ENCODE measurements at places on chromosomes 4 and X. TPM values are rescaled to one million over a fixed set of nuclear protein-coding genes. Genes with fewer than 3 reads are reported as not detected.

GRCh38 chrX:27599928-27600327 lies 9.8 kb downstream of the DCAF8L2 start:
- DNase-seq = no peak

- DNase-seq = peak; percentile 5
Measured at GRCh38 chr4:180960743-180961401, 1282.3 kb upstream of the TENM3 start.

DNA sequence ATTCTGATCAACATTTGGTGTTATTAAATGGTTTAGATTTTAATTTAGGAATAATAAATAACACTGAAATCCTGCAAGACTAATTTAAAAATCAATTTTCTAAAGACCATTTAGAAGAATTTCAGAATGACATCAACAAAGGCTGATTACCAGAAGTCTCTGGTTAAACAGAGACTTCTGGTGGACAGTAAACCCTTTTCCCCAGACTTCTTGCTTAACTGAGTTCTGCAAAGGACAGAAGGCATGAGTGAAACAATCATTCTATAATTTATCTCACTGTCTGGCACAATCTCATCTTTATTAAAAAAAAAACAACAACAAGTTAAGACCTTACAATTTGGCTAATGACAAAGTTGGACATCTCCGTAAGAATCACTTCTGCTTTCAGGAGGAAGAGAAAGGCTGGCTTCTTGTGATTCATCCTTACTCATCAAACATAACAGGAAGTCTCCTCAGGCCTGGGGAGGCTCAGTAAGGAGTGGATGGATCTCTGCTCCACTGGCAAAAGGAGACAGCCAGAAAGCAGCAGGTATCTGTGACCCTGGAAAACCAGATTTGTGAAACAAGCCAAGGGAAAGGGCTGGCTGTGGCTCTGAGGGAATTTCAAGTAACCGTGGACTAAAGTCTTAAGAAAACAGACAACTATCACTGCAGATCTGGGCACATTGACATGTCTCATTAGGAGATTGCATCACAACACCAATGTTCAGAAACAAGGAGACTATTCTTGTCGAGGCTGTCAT lies 908 bp upstream of the TLR6 start:
- DNase-seq = peak; percentile 46

Gene DCAF12L1
- total RNA-seq = 2.0 TPM

DNA sequence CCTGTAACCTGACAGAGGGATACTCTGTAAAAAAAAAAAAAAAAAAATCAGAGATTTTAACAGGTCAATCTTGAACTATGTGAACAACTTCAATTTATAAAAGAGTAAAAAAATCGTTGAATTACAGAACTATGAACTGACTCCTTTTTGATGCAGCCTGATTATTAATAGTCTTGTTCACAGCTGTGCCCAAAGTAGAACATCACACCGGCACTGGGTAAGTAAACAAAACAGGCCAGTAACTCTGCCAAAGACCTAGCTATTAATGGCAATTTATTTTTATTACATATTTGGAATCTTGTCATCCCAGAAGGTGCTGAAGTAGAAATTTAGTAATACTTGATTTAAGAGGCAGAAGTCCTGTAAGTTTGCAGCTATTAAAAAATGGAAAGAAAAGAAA lies 31.4 kb downstream of the CPE start:
- no peak for DNase-seq

- no peak for DNase-seq
Measured at GRCh38 chr4:155972098-155972497, 18.4 kb upstream of the CTSO start.

DNA sequence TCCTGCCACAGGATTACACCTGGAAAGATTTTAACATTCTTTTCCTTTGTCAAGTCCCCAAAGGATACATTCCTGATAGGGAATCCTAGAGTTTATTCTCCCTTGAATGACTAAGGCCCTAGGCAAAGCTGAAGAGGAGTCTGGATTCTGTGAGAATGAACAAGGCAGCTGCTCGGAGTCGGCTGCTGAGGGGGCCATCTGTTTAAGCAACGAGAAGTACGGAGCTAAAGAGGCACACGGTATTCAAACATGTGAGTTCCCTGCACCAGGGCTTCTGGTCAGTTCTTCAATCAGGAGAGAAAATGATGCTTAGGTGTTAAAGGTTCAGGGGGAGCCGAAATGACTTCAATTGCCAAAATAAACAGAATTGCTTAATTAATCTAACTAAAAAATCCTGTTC lies 97.6 kb downstream of the MGST2 start:
- no peak for DNase-seq

Gene ZNF330
- total RNA-seq = 34.2 TPM

Gene MUC7
- not detected for total RNA-seq

Gene DMD
- 27.8 TPM for total RNA-seq

GRCh38 chr4:55927803-55928437 lies 20.8 kb upstream of the CEP135 start:
- no peak for DNase-seq

DNA sequence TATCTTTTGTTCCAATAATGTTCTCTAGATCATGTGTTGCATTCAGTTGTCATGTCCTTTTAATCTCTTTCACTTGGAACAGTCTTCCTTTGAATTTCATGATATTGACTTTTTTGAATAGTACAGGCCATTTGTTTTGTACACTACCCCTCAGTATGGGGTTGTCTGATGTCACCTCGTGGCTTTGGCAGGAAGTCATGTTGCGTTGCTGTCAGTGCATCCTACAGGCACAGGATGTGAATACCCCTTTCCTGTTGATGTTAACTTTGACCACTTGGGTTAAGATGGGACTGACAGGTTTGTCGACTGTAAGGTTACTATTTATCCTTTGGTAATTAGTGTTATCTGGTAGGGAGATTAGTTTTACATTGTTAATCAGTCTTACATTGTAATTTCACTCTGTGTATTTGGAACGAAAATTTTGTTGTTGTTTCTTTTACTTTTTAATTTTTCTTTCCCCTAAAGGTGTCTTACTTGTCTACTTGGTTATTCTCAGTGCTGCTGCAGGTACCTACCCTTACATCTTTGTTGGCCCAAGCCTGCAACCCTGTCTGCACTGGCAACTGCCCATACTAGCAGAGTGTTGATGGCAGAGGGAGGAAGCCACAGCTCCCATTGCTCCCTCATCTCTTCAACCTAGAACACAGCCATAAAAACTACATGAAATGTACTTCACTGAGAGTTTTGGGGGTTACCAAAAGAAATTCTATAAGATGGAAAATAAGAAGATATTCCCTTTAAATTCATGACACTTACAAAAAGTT lies 14.7 kb upstream of the ATP8A1 start:
- DNase-seq = no peak

GRCh38 chr4:77431546-77431945 lies 174.1 kb upstream of the CXCL13 start:
- DNase-seq = no peak

Data from hepatocyte (in vitro differentiated cells).